ENCODE measurements at places on chromosomes 16 and 17.

DNA sequence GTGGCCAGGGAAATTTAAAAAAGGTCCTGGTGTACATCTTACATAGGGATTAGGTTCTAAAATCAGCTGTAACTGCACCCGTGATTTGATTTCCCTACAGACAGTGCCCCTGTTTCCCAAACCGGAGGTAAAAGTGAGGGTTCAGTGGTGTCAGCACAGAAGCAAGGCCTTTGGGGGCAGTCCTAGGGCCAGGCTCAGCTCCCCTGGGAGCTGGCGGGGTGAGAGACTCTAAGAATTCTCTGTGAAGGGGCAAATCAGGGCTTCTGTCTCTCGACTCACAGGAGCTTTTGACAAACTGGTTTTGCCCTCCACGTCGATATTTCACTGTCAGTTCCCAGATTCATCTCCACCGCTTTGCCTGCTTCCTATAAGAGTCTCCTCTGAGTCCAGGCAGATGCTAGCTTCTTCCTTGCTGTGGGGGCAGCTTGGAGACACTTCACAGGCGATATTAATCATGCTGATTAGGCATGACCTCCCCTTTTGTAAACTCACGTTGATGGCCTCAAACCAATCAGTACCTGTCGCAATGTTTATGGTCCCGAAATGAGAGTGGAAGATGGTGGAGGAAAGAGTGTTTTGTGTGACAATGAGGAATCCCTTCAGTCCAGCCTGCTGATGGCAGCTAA lies 234.2 kb upstream of the TOX3 start:
- DNase-seq, result no peak

DNA sequence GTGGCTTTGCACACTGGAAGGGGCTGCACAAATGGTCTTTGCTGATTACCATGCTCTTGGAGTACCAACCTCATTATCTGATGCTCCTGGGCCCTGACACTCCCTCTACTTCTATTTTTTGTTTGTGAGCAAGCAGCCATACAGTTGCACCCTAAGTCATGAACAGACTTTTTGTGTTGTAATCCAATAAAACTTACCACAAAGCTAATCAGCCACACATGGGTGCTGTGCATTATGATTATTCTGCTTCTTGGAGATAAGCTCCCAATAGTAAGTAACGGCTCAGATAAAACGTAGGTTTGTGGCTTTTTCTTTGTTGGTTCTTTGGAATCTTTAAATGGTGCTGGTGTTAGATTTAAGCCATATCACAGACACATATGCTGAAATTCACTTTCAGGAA lies 76.2 kb downstream of the CCT6B start:
- DNase-seq, result no peak

- DNase-seq, result no peak
Measured at GRCh38 chr17:39665642-39666224, 584 bp downstream of the TCAP start.

GRCh38 chr16:22400900-22401299 lies 26.5 kb upstream of the CDR2 start:
- DNase-seq, result no peak

DNA sequence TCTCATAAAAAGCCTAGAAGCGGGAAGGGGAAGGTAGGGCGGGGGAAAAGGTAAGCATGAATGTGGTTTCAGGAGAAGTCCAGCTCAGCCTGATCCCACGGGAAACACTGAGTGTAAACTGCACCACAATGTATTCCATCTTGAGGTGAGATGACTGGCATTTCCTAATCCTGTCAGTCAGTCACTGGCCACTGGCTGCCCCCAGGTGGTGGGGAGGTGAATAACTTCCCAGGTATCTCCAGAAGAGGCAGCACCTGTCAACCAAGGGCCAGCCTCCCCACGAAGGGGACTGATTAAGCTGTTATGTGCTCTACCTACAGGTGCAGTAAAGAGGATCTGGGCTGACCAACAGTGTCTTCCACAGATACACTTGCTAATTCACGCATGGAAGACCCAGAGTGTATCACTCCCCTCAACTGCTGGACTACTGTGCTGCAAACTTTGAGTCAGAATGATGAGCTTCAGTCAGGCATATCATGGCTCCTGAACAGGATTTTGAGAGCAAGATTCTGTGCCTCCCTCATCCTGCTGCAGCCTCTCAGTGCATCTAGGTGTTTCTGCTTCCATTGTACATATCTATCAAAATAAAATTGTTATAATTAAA lies 108.5 kb upstream of the CCL2 start:
- DNase-seq, result peak; percentile 61

DNA sequence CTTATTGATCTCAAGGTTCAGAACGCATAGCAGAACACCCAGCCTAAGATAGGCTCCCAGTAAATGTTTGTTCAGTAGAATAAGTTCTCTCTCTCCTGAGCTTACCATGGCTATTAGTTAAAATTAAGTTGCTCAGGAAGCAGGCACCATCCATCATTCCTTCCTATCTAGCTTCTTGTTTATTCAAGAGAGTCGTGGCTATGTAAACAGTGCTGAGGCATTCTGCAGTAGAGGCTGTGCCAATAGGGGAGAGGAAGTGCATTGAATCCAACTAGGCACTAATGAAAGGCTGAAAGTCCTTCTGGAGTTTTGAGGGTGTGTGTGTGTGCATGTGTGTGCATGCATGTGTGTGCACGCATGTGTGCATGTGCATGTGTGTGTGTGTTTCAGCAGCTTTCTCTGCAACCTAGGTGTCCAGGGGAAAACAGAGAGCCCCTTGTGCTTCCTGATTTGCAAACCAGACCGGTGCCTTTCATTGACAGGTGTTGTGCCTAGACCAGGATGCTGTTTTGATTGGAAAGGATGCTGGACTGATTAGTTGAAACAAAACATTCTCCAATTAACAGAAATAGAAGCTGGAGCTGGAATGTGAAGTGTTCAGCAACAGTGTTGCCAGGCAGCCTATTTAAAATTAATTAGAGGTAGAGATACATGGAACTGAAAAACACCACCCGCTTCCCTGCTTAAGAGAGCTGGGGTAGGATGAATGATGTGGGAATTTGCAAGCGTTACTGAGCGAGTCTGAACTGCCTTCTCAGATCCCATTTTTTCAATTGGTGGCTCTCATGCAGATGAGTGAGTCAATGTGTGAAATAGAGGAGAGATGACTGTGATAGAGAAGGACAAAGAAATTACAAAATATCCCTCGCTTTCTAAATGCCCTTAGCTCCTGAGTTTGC lies 103.3 kb upstream of the CLEC3A start:
- no peak for DNase-seq

DNA sequence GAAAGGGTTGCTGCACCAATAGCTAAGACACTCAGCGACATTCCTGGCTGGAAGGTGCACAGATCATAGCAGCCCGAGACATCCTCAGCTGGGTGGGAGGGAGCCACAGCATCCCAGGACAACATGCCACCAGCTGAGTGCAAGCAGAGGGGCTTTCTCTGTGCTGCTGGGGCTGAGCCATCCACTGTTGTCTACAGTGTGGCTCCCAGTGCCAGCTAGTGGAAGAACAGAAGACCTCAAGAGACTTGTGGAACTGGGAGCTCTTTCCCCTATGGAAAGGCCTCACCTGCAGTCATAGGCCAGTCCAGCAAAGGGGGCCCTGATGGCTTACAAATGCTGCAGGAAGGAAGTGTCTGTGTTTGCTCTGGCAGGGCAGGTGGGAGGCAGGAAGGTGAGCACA lies 131.0 kb downstream of the C16orf78 start:
- no peak for DNase-seq
